Activated naive CD4-positive, alpha-beta T cell treated with anti-CD3 and anti-CD28 coated beads for 36 hours (primary cell): ENCODE measurements at places on chromosomes 2 and 18. TPM values are rescaled to one million over a fixed set of nuclear protein-coding genes. Genes with fewer than 3 reads are reported as not detected.

The TMEM163 gene
- total RNA-seq, result not detected

The UGT1A8 gene
- not detected for total RNA-seq

The FEV gene
- total RNA-seq, result not detected

The LIMS3 gene
- total RNA-seq, result 2.1 TPM

The RUFY4 gene
- total RNA-seq, result 1.2 TPM

DNA sequence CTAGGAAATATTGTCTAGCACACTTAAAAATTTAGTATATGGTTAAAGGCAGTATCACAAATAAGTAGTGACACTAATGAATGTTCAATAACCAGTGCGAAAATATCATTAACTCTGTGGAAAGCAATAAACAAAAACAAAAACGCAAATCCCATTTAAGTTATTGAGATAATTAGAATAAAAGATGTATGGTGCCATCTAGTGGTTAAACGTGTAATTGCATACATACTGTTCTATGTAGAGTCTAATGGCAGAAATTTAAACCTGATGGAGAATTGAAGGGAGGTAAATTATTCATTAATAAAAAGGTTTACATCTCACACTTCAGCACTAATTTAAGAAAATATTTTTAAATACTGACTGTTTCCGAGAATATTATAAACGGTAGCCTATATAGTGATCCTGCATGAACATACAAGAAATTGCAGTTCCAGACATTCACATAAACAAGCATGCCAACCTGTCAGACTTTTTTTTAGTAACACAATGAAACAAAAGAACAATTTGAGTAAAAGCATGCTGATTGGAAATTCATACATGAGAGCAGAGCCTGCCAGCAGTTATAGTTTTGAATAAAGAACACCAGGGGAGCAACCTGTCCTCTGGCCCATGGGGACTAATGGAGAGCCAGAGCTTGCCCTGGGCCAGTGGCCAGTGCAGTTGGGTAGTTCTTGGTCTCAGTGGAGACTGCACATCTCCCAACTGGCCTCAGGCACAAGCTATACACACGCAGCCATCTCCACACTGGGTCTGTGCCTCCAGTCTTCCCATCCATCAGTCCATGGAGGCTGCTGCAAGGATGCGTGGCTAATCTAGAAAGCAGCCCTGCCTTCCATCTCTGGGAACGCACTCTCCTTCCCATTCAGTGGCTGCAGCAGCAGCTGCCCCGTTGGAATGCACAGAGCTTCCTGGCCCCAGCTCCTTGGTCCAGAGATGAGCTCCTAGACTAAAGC, 28.0 kb downstream of the GCG start:
- H3K27ac ChIP-seq, result no peak overlapping the region
- no peaks in the 10 kb centered on the region for H3K27me3 ChIP-seq
- H3K4me3 ChIP-seq, result no peak overlapping the region
- no peaks in the 10 kb centered on the region for H3K36me3 ChIP-seq

DNA sequence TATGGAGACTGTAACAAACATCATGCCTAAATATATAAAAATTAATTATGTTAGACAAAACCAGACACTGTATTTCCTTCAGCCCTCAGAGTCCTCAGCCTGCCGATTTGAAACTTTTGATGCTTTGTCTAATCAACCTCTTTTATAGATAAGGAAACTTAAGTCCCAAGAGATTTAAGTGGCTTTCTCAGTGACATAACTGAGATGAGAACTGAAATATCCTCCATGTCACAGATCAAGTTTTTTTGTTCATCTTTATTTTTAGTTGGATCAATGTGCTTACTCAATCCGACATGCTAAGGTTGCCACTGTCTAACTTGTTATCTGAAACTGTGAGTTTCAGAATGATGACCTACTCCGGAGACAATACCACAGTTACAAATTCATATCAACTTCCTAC, 72.3 kb downstream of the BARD1 start:
- peaks cover 5% of the 10 kb centered on the region for H3K4me1 ChIP-seq
- H3K27ac ChIP-seq, result no peak overlapping the region
- no peak for DNase-seq
- no peak overlapping the region for H3K4me3 ChIP-seq
- H3K36me3 ChIP-seq, result peaks cover 18% of the 10 kb centered on the region

GRCh38 chr2:151481744-151482143, 72.0 kb downstream of the RIF1 start:
- DNase-seq, result peak; percentile 57
- H3K4me1 ChIP-seq, result peaks cover 31% of the 10 kb centered on the region
- peaks cover 69% of the 10 kb centered on the region for H3K36me3 ChIP-seq
- H3K4me3 ChIP-seq, result no peak overlapping the region
- H3K27ac ChIP-seq, result peak overlapping the region; percentile 58

DNA sequence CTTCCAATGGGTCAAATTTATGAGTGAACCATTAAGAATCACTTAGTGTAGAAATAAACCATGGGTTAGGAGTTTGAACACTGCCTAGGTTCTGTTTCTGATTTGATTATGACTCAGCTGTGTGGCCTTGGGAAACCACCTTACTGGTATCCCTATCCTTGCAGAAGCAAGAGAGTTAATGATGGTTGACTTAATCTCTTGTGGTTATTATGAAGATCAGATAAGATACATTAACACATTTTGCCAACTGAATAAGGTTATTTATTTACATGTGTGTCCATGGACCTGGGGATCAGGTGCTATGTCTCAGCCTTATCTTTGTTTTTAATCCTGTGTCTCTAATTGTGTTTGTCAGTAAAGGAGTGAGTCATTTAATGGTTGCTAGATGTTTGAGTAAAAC, 5.4 kb upstream of the KCNJ13 start:
- no peak overlapping the region for H3K27ac ChIP-seq
- H3K27me3 ChIP-seq, result no peaks in the 10 kb centered on the region
- peak; percentile 57 for DNase-seq
- H3K36me3 ChIP-seq, result peaks cover 10% of the 10 kb centered on the region
- peaks cover 8% of the 10 kb centered on the region for H3K4me1 ChIP-seq

- H3K27me3 ChIP-seq, result no peaks in the 10 kb centered on the region
- peaks cover 18% of the 10 kb centered on the region for H3K4me1 ChIP-seq
- H3K4me3 ChIP-seq, result no peak overlapping the region
Measured at GRCh38 chr2:7045601-7046590, 128.7 kb downstream of the RNF144A start.

- peaks cover 77% of the 10 kb centered on the region for H3K27me3 ChIP-seq
- H3K27ac ChIP-seq, result no peak overlapping the region
- no peak for DNase-seq
- H3K4me3 ChIP-seq, result no peak overlapping the region
- peaks cover 1% of the 10 kb centered on the region for H3K36me3 ChIP-seq
- H3K4me1 ChIP-seq, result peaks cover 14% of the 10 kb centered on the region
Measured at GRCh38 chr2:176164611-176165369, 7.7 kb downstream of the HOXD3 start.

DNA sequence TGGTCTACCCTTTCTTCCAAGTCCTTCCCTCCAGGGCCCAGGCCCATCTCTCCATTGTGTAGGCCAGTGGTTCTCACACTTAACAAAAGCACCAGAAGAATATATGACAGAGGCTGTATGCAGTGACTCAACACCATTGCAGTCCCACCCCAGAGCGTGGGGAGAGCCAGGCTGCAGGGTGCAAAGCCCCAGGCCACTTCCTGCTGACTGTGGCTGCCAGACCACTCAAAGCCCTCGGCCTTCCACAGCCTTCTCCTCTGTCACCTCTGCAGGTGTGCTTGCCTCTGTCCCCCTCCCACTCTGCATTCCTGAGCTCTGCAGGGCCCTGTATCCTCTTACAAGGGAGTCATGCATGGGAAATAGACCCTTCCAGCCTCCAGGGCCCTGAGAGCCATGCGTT, 40.4 kb upstream of the ARHGEF4 start:
- H3K4me1 ChIP-seq, result peaks cover 5% of the 10 kb centered on the region
- no peak overlapping the region for H3K4me3 ChIP-seq
- H3K36me3 ChIP-seq, result no peaks in the 10 kb centered on the region
- H3K27ac ChIP-seq, result no peak overlapping the region
- no peak for DNase-seq
- no peaks in the 10 kb centered on the region for H3K27me3 ChIP-seq

DNA sequence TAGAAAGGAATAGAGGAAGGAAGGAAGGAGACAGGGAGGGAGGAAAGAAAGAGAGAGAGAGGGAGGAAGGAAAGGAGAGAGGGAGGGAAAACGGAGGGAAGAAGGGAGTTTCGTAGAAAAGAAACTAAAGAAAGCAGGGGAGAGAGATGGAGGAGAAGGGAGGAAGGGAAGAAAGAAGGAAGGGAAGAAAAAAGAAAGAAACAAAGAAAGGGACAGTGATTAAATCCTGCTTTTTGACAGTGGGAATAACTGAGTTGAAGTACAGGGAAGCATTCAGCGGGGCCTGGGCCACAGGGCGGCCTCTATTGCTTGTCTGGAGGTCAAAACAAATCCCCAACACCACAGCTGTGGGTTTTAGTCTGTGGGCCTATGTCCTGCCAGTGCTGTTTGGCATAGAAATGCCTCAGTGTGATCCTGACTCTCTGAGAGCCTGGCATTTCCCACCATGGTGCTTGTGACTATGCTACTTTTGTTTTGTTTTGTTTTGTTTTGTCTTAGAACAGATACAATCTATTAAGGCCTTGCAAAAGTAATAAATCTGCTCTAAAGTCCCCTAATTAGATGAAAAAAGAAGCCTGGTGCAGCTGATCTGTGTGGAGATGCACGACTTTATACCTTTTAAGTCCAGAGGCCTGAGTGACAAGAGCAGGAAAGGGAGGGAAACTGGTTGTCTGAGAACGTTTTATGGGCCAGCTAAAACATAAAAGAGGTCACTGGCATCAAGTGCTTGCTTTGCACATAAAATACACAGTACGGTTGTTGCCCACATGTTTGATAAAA, 40.0 kb downstream of the IL1RL2 start:
- H3K27ac ChIP-seq, result peak overlapping the region; percentile 94
- no peak overlapping the region for H3K4me3 ChIP-seq

DNA sequence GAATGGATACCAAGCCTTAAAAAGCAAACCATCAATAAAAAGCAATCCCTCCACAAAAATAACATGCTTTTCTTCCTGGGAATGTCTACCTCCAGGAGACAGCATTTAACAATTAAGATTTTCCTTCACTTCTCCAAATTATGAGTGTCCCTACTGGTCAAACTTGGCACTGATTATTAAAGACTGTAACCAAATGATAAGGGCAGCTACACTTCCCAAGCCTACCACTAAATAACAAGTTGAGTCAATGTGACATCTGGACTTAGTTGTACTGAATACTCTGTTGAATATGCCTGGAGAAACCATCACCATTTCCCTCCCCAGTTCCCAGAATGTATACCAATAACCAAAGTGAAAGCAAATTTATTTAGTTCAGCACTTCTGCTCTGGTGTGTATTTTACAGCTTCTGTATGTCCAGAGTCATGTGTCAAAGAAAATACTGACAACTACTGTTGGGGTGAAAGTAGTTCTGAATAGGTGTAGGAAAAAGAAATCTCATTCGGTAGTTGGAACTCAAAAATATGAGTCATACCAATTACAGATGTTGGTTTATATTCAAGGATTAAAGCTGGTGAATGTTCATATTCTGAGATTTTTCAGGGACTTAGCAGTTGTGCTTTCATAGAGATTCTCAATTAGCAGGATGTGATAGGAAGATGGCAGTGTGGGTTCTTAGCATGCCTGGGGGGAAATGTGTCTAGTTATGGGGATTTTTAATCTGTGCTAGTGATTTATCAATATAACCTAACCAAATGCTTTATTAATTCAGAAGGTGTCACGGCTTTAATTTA, 1291.6 kb upstream of the GYPC start:
- no peaks in the 10 kb centered on the region for H3K4me1 ChIP-seq
- H3K4me3 ChIP-seq, result no peak overlapping the region

- peaks cover 12% of the 10 kb centered on the region for H3K27me3 ChIP-seq
- peaks cover 8% of the 10 kb centered on the region for H3K4me1 ChIP-seq
- no peaks in the 10 kb centered on the region for H3K36me3 ChIP-seq
- H3K27ac ChIP-seq, result no peak overlapping the region
- no peak for DNase-seq
Measured at GRCh38 chr2:187552828-187553681, 1.2 kb downstream of the TFPI start.
